Breast epithelium (tissue), 4 donors: ENCODE measurements at places on chromosomes 4 and X. TPM values are rescaled to one million over a fixed set of nuclear protein-coding genes. Genes with fewer than 3 reads are reported as not detected.

The JCHAIN gene
- 337 TPM for total RNA-seq

The ASB12 gene
- 0.29 TPM for total RNA-seq

The GAGE2A gene
- not detected for total RNA-seq

The SMIM10 gene
- 6.2 TPM for total RNA-seq

The USP46 gene
- 8.0 TPM for total RNA-seq

The CT83 gene
- total RNA-seq, result not detected

DNA sequence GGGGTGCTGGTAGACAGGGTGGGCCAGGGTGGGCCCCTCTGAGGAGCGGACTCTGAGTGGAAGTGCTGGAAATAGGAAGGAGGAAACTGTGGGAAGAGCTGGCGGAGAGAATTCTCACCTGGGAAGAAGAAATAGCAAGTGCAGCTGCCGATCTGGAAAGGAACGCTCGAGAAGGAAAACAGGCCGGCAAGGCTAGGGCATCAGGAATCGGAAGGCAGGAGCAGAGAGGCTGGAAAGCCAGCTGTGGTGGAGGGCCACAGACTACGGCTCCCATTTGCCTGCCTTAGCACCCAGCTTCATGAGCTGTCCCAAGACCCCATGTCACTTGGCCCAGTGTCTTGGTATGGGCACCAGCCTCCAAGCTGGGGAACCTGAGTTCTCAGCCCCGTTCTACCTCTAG lies 37.3 kb downstream of the DCTD start:
- DNase-seq, result no peak

GRCh38 chr4:40831146-40831907 lies 81.6 kb downstream of the NSUN7 start:
- no peak for DNase-seq

- DNase-seq, result no peak
Measured at GRCh38 chr4:89193843-89194242, 82.5 kb downstream of the TIGD2 start.

DNA sequence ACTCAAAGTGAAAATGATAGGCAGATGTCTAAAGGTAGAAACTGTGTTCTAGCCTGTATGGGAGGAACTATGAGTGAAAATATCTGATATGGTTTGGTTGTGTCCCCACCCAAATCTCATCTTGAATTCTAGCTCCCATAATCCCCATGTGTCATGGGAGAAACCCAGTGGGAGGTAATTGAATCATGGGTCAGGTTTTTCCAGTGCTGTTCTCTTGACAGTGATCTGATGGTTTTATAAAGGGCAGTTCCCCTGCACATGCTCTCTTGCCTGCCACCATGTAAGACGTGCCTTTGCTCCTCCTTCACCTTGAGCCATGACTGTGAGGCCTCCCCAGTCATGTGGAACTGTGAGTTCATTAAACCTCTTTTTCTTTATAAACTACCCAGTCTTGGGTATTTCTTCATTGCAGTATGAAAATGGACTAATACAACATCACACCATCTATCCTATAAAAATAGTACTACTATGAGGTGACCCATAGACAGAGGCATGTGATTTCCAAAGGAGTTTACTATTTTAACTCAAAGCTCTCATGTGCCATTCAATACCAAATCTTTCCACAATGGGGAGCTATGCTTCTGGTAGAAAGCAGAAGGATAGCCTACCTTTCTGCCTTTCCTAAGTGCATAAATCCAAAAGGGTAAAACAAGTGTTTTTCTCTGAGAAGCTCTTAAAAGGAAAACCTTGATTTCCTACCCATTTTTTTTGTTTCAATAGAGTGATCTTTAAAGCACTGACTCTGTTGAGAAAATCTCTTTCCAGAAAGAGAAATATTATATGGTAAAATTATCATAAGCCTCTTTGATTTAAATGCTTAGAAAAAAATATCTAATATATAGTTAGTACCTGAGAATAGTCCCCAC lies 38.8 kb downstream of the SEC31A start:
- DNase-seq, result no peak

GRCh38 chr4:6591313-6591712 lies 16.3 kb downstream of the MAN2B2 start:
- DNase-seq, result no peak

DNA sequence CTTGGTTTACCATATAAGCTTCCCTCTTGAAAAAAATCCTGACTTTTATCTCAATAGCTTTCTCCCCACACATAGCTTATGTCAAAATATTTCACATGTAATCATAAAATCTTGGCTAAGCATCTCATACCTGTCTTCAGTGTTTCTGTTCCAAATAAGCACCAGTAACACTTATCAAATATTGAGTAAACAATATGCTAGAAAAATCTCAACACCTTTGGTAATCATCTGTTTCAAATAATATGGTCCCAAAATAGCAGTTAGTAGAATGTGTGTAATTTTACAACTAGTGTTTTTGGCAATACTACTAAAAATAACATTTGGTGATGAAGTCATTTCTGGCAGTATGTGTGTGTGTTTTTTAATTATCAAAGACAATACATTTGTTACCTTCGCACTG lies 2138.2 kb downstream of the PCDH7 start:
- DNase-seq, result no peak

DNA sequence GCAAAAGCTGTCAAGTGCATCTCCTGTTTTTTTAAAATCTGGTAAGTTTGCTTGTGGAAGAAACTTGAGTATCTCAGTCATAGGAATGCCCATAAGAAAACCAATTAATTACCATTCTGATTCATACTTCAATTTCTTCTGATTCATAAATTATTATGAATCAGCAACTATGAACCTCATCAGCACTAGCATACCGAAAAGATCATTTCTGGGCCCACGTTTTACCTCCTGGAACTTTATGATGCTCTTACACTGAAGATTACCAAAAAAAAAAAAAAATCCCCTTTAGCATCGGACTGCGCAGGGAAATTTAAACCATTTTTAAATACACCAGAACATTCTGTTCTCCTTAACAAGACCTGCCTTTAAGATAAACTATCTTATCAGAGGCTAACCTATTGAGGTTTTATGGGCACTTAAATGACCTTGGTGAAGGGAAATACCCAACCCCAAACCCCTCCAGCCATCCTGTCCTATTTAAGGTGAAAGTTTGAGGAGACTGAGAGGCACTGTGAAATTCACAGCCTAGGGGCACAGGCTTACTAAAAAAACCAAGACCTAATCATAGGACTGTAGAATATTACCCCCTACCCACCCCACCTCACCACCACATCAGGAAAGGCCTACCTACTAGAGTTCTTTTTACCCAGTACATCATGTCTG lies 38.2 kb upstream of the ABCG2 start:
- DNase-seq, result no peak

DNA sequence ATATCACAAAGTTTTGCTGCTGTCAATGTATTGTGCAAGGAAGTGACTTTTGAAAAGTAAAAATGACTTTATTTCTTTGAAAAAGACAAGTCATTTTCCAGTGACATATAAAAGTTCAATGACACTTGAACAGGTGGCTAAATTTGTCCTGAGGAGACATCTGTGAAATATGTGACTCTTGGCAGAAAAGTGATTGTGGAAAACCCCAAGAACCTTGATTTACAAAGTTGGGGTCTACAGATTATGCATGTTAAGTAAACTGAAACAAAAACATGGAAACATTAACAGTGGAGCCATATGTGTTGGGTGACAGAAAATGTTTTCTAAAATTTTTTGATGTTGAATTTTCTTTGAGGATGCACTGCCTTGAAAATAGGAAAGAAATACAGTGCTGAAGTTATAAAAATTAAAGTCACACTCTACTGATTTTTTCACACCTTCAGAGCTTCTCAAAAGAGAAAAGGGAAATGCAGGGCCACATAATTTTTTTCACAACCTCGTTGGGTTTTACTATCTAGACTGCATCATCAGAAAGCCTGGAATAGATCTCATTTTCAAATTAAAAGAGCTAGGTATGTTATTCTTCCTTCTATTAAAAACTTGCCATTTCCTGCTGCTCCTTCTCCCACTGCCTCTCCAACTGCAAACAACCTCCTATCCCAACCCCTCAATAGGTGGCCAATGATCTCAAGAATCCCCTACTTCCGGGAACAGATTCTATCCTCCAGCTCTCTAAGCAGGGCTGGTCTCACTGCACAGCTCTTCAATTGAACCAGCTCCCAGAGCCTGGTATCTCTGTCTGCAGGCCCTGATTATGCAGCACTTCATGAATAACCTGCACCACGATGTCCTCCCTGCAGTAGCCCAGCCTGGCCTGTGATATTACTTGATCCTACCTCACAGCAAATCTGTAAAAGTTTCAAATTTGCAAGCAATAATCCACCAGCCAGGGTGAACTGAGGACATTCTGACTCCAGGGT lies 570.8 kb upstream of the CPEB2 start:
- DNase-seq, result no peak

DNA sequence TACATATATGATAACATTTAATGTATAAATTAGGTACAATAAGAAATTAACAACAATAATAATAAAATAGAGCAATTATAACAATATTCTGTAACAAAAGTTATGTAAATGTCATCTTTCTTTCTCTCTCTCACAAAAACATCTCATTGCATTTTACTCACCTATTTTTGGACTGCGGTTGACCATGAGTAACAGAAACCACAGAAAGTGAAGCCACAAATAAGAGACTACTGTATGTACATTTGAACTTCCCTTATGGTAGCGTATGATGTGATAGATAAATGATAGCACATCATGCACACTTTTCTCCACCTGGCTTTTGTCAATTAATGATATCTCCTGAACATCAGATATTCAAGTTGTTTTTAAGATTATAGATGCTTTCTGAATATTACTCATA lies 80.5 kb downstream of the HNRNPD start:
- DNase-seq, result no peak

- no peak for DNase-seq
Measured at GRCh38 chr4:129176864-129177263, 80.9 kb downstream of the C4orf33 start.

GRCh38 chr4:184529283-184529682 lies 54.9 kb upstream of the IRF2 start:
- DNase-seq, result no peak

GRCh38 chrX:145630806-145631435 lies 186.7 kb upstream of the SLITRK2 start:
- no peak for DNase-seq

- DNase-seq, result no peak
Measured at GRCh38 chrX:154724993-154725756, 25.7 kb downstream of the GAB3 start.

- no peak for DNase-seq
Measured at GRCh38 chr4:151717314-151717713, 43.5 kb downstream of the GATB start.
